CD4-positive, alpha-beta T cell treated with Interleukin-6 for 4 hours (primary cell): ENCODE measurements at places on chromosomes 11 and 22.

- DNase-seq: no peak
These were observed 142.2 kb upstream of the C11orf58 start for GRCh38 chr11:16596231-16596630.

GRCh38 chr11:127052404-127052803, 51.8 kb upstream of the KIRREL3 start:
- DNase-seq: no peak

GRCh38 chr22:41226723-41227655, 13.7 kb downstream of the CHADL start:
- no peak for DNase-seq

GRCh38 chr11:28878025-28878424, 769.8 kb downstream of the METTL15 start:
- no peak for DNase-seq

- no peak for DNase-seq
These were observed 26.0 kb upstream of the API5 start for GRCh38 chr11:43285826-43286225.
